CD4-positive, alpha-beta memory T cell (primary cell): ENCODE measurements at places on chromosomes 2 and 18.

- DNase-seq, result no peak
Observed at GRCh38 chr2:106546391-106546990, 59.3 kb downstream of the CD8B2 start.

DNA sequence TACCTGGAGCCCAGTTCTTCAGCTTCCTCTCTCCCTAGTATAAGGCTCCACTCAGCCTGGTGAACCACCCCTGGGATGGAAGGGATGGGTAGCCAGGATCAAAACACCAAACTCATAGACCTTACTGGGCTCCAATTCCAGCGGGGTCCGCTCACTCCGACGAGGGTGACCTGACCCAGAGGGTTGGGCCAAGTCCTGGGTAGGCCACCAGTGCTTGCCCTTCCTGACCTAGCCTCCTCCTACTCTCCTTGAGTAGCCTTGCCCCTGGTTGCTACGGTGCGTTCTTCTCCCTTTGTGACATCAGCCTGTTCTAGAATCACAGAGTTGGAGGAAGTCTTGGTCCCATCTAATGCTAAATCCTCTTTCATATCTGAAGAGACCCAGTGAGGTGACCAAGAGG lies 537 bp upstream of the STAT4 start:
- no peak for DNase-seq

DNA sequence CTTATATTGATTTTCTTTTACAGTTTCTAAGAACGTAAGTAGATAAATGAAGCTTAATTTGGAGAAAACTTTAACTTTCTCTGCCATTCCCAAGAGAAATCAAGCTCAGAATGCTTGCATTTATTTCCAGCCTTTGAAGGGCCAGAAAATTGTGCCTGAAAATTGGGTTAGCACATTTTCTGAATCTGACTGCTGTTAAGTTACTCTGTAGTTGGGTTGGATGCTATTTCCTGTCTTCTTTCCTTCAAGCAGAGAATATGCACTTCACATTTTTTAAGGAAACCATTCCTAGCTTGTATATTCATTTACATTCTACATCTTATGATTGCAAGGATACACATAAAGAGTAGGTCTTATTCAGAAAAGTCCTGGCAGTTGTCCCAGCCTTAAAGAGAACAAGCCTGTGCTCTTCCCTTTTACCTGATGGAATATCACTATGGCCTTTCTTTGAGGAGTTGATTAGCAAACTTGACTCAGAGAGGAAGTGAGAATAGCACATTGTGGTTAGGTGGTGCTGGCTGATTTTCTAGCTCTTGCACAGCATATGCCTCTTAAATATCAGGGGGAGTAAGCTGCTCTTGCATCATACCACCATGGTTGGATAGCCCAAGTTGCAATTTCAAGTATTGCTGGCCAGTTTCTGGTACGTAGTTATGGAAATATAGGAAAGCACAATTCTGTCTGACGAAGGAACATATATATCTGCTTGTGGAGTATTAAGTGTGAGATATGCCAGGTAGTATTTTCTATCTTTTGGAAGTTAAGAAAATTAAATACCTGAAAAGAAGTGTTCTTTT lies 133.7 kb downstream of the COMMD1 start:
- DNase-seq, result peak; percentile 2

- no peak for DNase-seq
Observed at GRCh38 chr2:127453392-127454171, 35.4 kb downstream of the PROC start.

DNA sequence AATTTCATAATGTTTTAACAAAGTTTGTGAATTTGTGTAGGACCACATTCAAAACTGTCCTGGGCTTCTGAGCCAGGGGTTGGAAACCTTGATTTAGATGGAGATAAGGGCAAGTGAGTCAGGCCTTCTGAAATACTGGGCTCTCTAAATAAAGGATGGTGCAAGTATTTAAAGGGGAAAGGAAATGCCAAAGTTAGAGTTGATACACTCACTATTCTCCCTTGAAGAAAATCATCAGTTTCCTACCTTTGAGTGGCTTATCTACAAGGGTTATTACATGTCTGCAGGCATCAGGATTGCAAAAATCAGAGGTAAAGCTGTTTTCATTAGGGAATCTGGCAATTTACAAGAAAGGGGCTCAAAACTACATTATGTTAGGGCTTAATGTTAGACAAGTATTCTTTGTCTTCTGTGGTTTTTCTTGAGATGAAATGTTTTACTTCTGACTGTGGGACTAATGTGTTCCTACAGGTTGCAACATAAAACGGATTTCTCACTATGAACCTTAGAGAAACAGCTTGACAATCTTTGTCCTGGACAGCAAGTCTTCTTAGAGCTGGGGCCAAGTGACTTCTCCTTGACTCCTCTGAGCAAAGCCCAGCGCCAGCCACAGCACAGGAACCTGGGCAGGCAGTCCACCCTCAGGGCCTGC lies 31.1 kb downstream of the RNU4ATAC start:
- no peak for DNase-seq

GRCh38 chr2:118085173-118086023 lies 2.9 kb upstream of the INSIG2 start:
- DNase-seq, result no peak

- no peak for DNase-seq
Observed at GRCh38 chr18:23844991-23845680, 155.9 kb downstream of the LAMA3 start.

DNA sequence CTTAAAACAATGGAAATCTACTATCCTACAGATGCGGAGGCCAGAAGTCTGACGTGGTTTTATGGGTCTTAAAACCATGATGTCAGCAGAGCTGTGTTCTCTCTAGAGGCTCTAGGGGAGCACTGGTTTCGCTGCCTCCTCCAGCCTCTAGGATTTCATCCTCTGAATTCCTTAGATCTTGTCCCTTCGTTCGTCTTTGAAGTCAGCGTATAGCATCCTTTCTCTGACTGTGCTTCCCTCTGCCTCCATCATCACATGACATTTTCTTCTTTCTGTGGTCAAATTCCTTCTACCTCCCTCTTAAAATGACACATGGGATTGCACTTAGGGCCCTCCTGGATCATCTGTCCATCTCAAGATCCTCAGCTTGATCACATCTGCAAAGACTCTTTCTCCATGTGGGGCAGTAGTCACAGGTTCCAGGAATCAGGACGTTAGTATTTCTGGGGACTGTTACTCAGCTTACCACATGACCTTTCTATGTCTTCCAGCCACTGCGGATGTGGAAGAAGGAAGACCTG lies 22.7 kb upstream of the NCK2 start:
- no peak for DNase-seq

DNA sequence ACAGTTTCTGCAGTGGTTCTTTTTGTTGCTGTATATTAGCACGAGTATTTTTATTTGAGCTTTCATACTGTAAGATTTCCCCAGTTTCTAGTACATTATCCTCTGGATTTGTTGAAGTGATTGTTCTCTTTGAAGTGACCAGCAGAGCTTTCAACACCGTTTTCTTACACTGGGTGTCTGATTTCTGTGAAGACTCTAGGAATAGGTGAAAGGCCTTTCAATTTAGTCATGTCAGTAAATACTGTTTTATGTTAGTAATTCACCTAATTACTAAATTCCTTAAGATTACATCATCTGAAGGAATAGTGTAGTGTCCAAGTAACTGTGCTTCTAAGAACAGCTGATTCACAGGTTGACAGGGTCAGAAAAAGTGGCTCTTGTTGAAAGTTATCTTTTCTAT lies 2.3 kb downstream of the PPM1B start:
- no peak for DNase-seq

- DNase-seq, result no peak
Observed at GRCh38 chr18:12253663-12254135, 462 bp upstream of the CIDEA start.

DNA sequence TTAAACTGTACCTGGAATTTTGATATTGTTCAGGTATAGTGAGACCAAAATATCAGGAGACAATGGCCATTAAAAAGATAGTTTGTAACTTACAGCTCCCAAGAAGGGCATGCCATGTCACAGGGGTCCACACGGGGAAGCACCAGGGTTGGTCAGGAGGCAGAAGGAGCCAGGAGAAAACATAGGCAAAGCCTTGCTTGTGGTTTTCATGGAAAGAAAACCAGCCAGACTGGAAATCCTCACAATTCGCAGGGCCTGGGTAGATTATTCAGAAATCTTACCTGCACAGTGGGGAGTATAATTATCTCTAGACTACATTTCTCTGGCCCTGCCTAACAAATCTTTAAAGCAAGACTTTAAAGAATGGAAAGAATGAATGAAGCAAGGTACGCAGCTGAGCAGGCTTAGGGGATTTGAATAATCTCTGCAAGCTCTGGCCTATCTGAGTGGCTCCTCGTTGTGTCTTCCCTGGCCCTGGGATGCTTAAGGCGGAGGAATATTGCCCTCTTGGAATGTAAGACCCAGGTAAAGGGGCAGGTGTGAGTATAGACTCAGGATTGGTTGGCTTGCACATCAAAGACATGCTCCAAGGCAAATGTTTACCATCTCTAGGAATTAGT lies 66.9 kb upstream of the CDC42EP3 start:
- no peak for DNase-seq

DNA sequence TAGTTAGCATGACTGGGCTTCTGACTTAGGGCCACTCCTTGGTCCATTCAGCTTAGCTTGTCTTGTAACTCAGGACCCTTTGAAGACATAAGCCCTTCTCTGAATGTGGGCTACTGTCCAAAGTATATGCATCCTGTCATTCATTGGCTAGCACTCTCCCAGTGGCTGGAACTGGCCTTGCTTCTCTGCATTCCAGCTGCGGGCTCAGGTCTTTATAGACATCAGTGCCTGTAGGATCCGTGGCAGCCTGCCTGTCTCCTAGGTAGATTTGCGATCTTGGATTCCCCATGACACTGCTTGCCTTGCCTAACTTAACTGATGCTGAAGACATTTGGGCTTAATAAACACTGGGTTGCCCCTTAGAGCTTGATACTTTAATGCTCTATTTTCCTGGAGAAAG lies 170.1 kb downstream of the DCC start:
- no peak for DNase-seq

- DNase-seq, result no peak
Observed at GRCh38 chr18:46098616-46098933, 479 bp upstream of the ATP5F1A start.

- no peak for DNase-seq
Observed at GRCh38 chr2:237066396-237066795, 19.3 kb upstream of the COPS8 start.

GRCh38 chr2:46863882-46864281 lies 51.7 kb downstream of the MCFD2 start:
- no peak for DNase-seq

DNA sequence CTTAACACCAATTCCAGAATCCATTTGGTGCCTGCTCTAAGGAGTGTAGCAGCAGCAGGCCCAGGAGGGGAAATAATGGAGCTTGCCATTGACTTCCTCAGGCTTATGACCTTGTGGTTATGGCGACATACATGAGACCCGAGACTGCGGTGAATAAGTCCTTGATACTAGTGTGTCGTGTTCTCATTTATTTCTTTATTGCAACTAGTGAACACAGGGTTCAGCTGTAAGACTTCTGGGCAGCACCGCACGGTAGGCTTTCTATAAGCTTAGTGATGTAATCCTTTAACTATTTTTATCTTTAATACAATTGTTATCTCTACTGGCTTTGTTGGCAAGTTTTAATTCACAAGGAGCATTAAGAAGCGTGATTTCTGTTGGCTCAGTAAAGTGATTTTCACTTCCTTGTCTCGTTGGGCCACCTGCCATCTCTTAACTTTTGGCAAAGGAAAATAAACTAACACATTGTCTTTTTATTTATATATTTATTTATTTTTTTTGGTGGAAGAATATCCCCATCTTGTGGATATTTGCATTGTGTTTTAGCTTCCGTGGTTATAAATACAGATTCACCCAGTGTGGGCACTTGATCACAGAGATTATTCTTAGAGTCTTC lies 139.8 kb downstream of the LTBP1 start:
- DNase-seq, result no peak
